ENCODE measurements at places on chromosomes 6 and 20.
A peak's percentile ranks its signal among the peaks of the same experiment; 100 is the strongest.

- no peak for DNase-seq
Measured at GRCh38 chr20:57908704-57909630, 199.2 kb upstream of the PMEPA1 start.

DNA sequence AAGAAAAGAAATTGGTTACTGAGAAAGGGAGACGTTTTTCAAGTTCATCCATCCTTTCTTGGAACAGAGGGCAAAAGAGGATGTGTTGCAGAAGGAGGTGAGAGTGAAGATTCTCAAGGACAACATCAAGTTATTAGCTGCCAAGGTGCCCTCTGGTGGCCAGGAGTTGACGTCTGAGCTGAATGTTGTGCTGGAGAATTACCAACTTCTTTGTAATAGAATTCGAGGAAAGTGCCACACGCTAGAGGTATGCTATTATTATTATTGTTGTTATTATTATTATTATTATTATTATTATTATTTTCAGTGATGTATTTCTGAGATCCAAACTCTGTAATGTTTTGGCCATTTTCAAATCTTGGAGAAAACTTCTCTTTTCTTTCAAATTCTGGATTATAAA lies 197.0 kb downstream of the UTRN start:
- DNase-seq, result peak; percentile 80

GRCh38 chr20:62766716-62767115 lies 29.6 kb upstream of the MRGBP start:
- DNase-seq, result no peak

DNA sequence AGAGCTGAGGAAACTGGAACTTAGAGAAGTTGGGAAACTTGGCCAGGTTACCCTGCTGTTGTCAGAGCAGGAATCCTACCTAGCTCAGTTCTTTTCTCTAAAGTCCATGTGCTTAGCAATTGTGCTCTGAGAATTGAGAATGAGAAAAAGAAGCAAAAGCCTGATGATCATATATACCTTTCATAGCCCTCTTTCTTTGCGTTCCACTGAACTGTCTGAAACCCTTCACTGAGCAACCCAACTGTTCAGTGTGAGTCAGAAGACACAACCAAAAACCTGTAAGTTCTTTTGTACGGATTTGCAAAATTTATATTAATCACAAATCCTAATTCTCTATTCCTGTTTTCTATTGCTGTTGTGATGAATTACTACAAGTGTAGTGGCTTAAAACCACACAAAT lies 80.6 kb downstream of the PHF3 start:
- no peak for DNase-seq

DNA sequence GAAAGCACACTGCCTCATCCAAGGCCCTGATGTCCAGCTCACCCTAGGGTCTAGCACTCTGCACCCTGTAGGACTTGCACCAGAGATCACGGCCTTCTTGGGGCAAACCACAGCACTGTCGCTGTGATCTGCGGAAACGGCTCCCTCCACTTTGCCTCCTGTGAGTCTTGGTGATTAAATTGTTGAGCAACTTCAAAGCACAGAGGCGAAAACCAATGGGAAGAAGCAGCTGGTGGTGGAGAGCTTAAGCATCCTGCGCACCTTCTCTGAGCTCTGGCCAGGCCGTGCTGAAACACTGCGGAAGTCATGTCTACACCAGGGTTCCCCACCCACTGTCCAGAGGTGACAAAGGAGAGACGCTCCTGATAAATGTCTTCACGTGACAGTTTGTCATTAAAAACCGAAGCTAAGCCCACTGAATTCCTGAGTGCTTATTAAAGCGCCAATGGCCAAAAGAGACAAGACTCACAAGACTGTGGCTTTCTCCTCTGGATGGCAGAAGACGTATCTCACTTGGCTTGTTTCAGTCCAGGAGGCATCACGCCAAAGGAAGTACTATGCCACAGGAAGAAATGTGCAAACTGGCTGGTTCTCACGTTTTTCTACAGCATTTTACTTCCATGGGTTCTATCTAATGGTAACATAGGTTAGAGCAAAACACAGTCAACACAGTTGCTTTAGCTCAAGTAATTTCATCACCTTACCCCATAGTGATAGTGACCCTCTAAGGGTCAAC lies 3.1 kb downstream of the RAMACL start:
- no peak for DNase-seq

GRCh38 chr20:35319871-35320197 lies 27.6 kb upstream of the FAM83C start:
- DNase-seq, result no peak

GRCh38 chr6:106808758-106809157 lies 165.8 kb downstream of the CD24 start:
- no peak for DNase-seq

GRCh38 chr20:38434301-38434741 lies 807 bp downstream of the SNHG17 start:
- peak; percentile 30 for DNase-seq

- no peak for DNase-seq
Measured at GRCh38 chr6:12350644-12351170, 60.5 kb downstream of the EDN1 start.

DNA sequence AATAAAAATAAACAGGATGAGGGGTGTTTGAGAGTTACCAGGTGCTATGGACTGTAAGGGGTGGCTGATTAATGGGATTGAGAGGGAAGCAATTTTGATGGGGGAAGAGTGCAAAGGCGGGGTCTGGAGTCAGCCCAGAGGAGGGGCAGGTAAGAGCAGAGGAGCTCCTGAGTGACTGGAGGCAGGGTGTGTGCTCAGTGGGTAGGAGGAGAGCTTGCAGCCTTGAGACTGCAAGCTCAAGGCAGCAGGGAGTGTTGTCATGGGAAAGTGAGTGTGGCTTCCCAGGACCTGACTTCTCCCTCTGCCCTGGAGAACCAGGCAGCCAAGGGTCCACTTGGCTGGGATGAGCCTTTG lies 54.2 kb downstream of the RAB44 start:
- no peak for DNase-seq

DNA sequence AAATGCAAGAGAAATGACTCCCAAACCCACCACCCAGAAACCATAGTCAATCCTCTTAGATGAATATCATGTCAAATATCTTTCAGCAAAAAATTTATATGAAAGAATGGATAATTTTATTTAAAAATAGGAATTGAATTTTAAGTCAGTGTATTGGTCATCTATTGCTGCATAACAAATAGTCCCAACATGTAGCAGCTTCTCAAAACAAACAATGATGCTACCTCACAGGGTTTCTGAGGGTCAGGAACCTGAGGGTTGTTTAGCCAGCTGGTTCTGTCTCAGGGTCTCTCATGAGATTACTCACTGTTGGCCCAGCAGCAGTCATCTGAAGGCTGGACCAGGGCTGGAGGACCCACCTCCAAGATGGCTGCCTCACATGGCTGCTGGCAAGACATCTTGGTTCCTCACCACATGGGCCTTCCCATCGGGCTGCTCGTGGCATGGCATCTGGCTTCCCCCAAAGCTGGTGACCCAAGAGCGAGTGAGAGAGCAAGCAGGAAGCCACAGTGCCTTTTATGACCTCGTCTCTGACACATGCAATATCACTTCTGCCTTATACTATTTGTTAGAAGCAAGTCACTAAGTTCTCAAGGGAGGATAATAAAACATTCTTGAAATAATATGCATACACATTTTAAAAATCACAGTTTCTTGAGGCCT lies 36.3 kb downstream of the BANF2 start:
- DNase-seq, result no peak

GRCh38 chr6:152701081-152701862 lies 3.6 kb downstream of the MYCT1 start:
- DNase-seq, result no peak

DNA sequence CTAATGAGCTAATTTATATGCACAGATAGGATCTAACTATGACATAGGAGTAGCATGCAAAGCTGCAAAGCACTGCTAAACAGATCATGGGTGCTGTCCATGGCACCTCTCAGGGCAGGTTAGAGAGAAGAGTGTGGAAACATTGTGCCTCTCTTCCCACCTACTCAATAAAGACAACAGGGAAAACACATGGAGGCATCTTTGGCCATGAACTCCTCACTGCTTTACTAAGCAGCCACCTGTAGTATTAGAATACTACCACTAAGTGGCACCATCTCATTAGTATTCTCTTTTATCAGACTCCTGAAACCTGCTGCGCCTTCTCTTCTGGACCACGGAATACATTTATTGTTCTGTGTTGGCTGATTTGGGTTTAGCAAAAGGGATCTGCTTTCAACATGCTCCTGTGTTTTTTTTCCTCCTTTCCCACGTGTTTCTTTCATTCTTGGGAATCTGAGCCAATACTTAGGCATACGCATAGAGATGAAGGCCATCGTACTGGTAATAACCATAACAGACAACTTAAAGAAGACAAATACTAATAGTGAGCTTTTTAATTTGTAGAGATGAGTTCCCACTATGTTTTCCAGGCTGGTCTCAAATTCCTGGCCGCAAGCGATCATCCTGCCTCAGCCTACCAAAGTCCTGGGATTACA lies 9.4 kb upstream of the HDDC2 start:
- DNase-seq, result no peak

DNA sequence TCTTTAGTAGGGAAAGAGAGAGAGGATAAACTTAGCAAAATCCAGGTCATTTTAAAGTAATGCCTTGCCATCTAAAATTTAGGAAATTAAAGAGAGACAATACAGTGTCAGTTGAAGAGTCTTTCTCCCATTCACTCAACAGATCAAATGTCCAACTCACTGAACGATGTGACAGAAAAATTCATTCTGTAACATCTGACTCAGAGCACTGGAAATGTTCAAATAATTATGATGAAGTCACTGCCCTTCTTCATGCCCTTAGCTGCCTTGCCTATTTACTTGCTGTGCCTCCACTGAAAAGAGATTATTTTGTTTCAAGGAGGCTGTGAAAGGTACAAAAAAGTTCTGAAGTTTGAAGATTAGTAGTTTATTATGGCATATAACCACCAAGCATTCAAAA lies 434.8 kb downstream of the ADGRB3 start:
- no peak for DNase-seq

GRCh38 chr6:3252861-3253596 lies 5.7 kb upstream of the PSMG4 start:
- no peak for DNase-seq

DNA sequence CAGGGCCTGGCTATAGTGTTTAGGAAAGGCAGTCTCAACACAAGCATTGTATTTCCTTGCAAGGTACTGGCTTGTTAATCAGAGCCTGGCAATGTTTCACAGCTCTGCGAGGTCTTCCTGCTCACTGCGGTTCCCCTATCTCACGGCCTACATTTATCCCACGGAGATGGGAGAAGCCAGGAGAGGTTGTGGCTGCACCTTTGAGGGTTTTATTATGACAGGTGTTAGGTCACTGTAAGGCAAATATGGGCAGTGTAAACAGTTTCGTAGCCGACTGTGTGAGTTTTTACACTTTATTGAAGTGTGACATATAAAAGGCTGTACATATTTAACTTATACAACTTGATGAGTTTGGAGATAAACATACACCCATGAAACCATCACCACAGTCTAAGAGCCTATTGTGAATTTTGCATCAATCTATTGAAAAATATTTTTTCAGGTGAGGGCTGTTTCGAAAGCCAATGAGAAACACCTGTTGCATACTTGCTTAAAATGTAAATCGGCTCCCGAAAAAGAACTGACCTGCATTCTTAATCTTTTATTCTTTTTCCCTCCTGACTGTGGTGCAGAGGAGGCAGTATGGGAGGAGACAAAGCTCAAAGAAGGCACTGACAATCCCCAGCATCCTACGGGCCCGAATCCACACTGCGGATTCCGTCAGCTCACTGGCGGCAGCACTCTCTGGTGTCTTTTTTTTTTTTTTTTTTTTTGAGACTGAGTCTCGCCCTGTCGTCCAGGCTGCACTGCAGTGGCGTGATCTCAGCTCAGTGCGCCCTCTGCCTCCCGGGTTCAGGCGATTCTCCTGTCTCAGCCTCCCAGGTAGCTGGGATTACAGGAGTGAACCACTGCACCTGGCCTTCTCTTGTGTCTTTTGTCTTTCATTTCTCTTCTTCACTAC lies 7.5 kb upstream of the RBM38 start:
- DNase-seq, result no peak

GRCh38 chr6:136969930-136970329 lies 47.8 kb downstream of the SLC35D3 start:
- no peak for DNase-seq

DNA sequence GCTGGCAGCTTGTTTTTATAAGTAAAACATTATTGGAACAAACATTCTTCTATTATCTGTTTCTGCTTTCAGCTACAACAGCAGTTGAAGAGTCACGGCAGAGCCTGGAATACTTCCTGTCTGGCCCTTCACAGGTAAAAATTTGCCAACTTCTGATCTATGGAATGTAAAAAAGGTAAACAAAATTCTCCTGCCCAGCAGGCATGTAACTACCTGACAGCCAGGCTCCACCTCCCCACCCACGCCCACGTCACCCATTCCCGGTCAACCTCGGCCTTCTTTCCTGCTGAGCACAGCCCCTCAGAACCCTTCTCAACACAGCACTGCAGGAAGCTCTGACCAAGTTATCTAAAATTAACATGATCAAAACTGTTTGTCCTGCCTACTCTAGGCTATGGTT lies 166.0 kb downstream of the DLL1 start:
- DNase-seq, result no peak

GRCh38 chr6:119672725-119673124 lies 323.2 kb upstream of the MAN1A1 start:
- DNase-seq, result no peak

GRCh38 chr6:20542927-20543602 lies 8.8 kb downstream of the CDKAL1 start:
- no peak for DNase-seq

GRCh38 chr20:38272398-38272797 lies 11.9 kb upstream of the KIAA1755 start:
- DNase-seq, result no peak

GRCh38 chr6:47629954-47630353 lies 68.4 kb upstream of the ADGRF4 start:
- DNase-seq, result no peak

GRCh38 chr6:93059911-93060310 lies 359.4 kb downstream of the EPHA7 start:
- no peak for DNase-seq

DNA sequence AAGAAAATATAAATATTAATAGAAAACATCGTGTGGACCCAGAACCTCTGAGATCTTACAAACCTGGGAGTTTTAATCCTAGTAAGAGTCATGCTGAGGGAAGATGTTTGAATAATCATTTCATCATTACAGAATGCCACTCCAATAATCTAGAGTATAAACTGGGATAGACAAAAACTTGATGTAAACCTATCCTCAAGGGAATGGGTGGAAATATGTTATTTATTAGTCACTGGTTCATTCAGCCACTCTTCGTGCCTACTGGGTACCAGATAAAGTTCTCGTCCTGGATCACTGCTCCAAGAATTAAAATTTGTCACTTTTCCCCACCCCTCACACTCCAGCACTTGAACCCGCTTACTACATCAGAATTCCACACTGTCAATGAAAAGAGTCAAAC lies 7.7 kb downstream of the HLA-B start:
- no peak for DNase-seq

- DNase-seq, result no peak
Measured at GRCh38 chr6:128511506-128511905, 8.9 kb downstream of the PTPRK start.
